ENCODE measurements at places on chromosomes 16 and 17.

DNA sequence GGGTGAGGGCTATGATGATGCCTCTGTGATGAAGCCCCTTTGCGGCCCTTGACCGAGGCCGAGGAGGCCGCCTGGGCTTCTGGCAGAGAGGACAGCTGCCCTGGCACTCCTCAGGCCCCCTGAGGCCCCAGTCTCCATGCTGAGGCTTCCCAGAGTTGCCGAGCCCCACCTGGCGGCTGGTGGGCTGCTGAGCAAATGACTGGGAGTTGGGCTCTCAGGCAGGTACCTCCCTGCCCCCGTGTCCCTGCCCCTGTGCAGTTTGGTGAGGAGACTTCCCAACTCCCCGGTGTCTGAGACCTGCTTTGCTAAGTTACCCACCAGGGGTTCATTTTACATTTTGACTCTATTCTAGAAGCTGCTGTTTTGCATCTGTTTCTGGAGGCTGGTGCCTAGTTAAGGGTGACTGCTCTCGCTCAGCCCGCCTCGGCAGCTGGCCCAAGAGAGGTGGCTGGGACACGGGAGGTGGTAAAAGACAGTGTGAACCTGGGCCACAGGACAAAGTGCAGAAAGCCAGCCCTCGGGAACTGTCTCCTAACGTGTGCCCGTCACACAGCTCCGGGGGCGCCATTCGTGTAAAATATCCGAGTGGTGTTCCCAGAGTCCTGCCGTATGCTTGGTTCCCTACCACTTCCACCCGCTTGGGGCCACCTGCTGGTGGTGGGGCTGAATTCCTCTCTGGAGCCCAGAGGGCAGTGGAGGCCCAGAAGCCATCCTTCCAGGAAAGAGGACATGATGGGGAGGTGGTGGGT is 134.5 kb downstream of the RAB11FIP4 start:
- no peak for DNase-seq
- H3K4me1 ChIP-seq = no peaks in the 10 kb centered on the region
- no peak overlapping the region for H3K4me3 ChIP-seq
- no peaks in the 10 kb centered on the region for H3K36me3 ChIP-seq

DNA sequence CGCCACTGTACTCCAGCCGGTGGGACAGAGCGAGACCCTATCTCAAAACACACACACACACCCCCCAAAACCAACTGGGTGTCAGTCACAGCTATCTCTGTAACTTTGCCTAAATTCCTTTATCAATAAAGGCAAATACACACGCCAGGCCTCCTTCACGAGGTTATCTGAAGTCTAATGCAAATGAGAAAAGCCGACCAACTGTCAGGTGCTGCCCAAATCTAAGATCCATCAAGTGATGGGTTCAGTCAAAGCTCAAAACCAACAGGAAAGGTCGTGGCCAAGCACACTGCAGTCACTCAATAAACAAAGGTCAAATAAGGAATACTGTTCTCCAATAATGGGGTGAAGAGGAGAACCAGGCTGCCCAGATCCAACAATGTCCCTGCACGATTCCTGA is 1.1 kb downstream of the ANKFY1 start:
- peaks cover 5% of the 10 kb centered on the region for H3K36me3 ChIP-seq
- H3K4me3 ChIP-seq = peak overlapping the region; percentile 92
- peaks cover 4% of the 10 kb centered on the region for H3K4me1 ChIP-seq
- DNase-seq = no peak

DNA sequence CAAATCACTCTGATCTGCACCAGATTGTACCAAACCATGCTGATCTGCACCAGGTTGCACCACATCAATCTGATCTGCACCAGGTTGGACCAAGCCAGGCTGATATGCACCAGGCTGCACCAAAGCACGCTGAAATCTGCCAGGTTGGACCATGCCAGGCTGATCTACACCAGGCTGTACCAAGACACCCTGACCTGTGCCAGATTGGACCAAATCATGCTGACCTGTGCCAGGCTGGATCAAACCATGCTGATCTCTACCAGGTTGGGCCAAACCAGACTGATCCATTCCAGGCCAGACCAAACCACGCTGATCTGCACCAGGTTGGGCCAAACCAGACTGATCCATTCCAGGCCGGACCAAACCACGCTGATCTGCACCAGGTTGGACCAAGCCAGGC is 15.5 kb downstream of the QRICH2 start:
- H3K36me3 ChIP-seq = no peaks in the 10 kb centered on the region

DNA sequence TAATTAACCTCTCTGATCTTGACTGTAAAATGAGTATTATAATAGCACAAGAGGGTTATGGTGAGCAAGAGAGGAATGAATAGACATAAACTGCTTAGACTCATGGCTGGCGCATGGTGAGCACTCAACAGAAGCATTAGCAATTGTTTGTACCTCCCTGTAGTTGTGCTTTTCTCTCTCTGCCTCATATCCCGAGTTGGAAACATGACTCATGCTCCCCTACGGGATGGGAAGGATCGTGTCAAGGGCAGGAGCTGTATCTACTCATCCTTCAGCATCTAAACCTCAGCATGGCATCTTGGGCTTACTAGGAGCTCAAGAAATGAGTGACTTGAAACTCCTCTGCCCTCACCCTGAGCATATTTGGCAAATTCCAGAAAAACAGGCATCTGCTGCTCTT is 299.6 kb downstream of the MAP2K4 start:
- H3K4me1 ChIP-seq = no peaks in the 10 kb centered on the region
- no peaks in the 10 kb centered on the region for H3K36me3 ChIP-seq
- no peaks in the 10 kb centered on the region for H3K27me3 ChIP-seq
- no peak for DNase-seq

DNA sequence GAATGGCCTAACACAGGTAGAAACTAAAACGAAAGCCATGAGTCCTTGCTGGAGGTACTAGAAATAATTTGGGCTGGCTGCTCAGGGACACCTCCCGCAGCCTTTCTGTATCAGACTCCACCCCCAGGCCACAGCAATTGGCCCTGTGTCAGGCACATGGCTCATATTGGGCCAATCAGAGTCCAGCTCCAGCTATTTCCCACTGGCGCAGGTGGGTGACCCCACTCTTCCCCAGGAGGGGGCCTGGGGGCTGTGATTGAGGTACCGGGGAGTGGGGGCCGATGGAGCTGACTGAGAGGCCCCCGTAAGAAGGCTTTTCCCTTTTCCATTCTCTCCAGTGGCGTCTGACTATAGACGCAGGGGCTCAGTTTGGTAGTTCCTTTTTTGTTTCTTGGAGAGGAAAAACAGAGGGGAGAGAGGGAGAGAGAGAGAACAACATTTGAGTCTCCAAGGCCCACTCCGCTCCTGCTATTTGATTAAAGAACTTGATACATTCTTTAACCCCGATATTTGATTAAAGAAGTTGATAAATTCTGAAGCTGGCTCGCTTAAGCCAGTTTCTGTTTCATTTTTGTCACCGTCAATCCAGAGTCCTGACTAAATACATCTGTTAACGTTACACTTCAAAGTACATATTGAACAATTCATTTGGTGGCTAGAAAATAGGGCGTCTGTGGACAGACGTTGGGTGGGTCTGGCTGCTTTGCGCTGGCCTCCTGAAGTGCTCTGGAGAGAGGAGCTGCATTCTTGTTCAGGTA is 26.3 kb downstream of the FOXL1 start:
- DNase-seq = no peak
- H3K4me3 ChIP-seq = no peak overlapping the region
- H3K4me1 ChIP-seq = no peaks in the 10 kb centered on the region
- H3K27ac ChIP-seq = no peak overlapping the region
- H3K27me3 ChIP-seq = no peaks in the 10 kb centered on the region

- no peak overlapping the region for H3K27ac ChIP-seq
- H3K36me3 ChIP-seq = no peaks in the 10 kb centered on the region
- no peaks in the 10 kb centered on the region for H3K4me1 ChIP-seq
- no peak for DNase-seq
- no peaks in the 10 kb centered on the region for H3K27me3 ChIP-seq
Observed at GRCh38 chr16:20938426-20938825, 37.9 kb downstream of the LYRM1 start.

- DNase-seq = no peak
- no peaks in the 10 kb centered on the region for H3K36me3 ChIP-seq
- no peak overlapping the region for H3K4me3 ChIP-seq
Observed at GRCh38 chr17:29949696-29950095, 8.3 kb downstream of the EFCAB5 start.
